ENCODE measurements at places on chromosomes 12 and 14.

DNA sequence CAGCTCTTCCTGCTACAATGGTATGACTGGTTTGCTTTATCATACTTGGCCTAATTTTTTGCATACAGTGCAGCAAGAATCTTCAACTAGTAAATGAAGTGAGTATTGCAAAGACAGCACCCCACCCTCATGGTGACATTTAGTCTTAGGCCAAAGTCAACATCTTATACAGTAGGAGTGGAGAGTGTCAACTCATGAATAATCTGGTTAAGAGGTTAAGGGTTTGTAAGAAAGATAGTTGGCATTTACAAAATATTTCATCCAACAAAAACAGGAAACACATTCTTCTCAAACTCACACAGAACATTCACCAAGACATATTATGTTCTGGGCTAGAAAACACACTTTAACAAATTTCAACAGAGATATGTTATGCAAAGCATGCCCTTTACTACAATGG, 2.2 kb upstream of the OAS1 start:
- no peak for DNase-seq

DNA sequence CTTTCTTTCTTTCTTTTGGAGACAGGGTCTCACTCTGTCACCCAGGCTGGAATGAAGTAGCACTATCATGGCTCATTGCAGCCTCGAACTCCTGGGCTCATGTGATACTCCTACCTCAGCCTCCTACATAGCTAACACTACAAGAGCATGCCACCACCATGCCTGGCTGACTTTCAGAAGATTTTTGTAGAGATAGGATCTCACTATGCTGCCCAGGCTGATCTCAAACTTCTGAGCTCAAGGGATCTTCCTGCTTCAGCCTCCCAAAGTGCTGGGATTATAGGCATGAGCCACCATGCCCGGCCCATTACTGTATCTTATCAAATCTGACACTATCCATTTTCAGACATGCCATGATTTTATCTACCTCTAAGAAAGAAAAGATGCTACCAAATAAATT, 31.6 kb downstream of the NDUFA12 start:
- DNase-seq = no peak

DNA sequence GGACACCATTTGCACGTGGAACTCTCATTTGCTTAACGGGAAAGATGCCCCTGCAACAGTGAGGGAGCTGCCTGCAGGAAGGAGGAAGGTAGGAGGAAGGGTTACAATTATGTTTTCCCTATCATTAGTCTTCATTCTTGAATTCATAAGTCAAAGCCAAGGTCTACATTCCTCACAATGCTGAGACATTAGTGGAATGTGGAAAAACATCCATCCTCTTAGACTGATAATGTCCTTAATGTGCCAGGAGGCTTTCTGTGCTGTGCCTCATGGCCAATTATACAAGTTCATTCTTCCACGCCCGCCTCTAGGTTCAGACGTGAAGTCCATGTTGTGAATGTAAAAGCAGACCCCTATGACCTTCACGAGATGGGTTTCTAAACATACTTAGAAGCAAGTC, 1212.4 kb upstream of the TMEM132C start:
- no peak for DNase-seq

DNA sequence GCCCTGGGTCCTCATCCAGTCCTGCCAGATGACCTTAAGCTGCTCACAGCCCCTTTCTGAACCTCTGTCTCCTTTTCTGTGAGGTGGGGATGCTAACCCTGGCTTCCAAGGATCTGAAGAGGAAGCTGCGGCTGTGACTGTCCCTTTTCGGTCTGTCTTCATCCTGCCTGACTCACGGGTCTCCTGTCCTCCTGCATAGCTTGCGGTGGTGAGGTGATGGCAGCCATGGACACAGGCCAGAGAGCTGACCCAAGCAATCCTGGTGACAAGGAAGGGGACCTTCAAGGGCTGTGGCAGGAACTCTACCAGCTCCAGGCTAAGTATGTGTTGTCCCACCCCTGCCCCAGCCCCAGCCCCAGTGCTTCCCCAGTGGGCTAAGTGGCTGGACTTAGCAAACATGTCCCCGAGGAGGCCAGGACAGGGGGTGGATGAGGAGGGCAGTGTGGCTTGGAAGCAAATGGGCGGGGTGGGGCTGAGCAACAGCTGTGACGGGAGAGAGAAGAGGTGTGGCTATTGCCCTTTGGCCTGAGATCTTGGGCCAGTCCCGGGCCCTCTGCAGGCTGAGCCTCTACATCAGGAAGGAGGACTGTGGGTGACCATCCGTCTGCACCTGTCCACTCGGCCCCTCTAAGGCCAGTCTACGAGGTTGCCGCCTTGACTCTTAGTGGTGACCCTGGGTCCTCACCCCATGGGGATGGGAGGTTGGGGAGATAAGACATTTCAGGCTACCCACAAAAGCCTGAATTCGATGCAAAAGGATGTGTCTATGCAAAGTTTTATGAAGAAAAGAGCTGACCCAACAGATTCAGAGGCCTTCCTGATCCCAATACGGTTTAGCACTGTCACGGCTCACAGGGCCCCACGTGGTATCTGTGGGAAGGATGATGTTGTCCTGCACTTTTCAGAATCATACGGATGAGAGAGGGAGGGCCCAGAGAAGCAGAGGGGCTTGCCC, 1.1 kb downstream of the CCDC197 start:
- no peak for DNase-seq

GRCh38 chr12:91993287-91994017, 152.2 kb downstream of the BTG1 start:
- DNase-seq = no peak

DNA sequence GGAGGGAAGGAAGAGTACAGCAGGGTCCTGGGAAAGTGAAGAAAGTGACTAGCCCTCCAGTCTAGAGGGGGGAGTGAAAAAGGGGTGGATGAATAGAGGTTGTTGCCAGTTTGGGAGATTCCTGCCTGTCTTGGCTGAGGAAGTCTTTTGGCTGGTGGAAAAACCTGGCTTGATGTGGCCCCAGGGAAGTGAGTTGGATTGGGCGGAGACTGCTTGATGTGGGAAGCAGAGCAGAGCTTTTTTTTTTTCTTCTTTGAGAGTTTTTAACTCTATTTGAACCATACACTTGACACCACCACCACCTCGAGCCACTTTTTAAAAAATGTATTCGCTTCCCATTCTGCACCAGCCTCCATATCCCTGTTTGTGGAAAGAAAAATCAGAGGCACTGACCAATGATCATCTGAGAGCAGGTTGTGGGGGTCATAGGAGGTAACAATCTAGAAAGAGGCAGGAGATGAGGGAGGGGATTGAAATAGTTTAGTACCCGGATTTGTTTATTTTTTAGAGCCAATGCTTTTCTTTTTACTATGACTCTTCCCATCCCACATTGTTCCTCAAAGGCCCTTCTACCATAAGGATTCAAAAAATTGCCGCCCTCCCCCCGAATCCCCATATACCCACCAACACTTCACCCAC, 690 bp upstream of the DTX3 start:
- DNase-seq = no peak
